ENCODE measurements at places on chromosomes 13 and 19. TPM values are rescaled to one million over a fixed set of nuclear protein-coding genes. Genes with fewer than 3 reads are reported as not detected.

The CA11 gene
- polyA plus RNA-seq = 21.1 TPM

The TEX101 gene
- not detected for polyA plus RNA-seq

The KCNJ14 gene
- polyA plus RNA-seq = 1.1 TPM

The NEK5 gene
- 7.1 TPM for polyA plus RNA-seq

The RNF113B gene
- polyA plus RNA-seq = not detected

The MBD3L3 gene
- not detected for polyA plus RNA-seq

The FUT6 gene
- 13.4 TPM for polyA plus RNA-seq

The KLK15 gene
- polyA plus RNA-seq = not detected

The PLPPR3 gene
- polyA plus RNA-seq = 9.4 TPM

The MBD3L2 gene
- not detected for polyA plus RNA-seq

The CNFN gene
- 0.55 TPM for polyA plus RNA-seq

The OR7C1 gene
- polyA plus RNA-seq = 0.23 TPM

DNA sequence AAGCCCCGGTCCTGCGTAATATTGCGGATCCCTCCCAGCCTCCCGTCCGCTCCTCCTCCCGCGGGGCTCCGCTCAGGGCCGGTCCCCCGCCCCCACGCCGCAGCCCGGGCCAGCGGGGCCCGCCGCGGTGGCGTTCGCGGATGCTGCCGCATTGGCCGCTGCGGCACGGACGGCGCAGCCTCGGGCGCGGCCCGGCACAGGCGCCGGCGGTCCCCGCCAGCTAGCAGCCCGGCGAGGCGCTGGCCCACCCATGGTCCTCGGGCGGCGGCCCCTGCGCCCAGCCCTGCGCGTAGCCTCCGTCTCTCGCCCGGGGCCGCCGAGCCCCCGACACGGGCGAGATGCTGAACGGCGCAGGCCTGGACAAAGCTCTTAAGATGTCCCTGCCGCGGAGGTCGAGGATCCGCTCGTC, at the start of gene ATP8A2:
TSS of gene ATP8A2 (plus strand) at position 100 of the 409 bp plus-strand sequence. CDS start at position 339, 239 bp downstream.
- DNase-seq = peak; percentile 20

DNA sequence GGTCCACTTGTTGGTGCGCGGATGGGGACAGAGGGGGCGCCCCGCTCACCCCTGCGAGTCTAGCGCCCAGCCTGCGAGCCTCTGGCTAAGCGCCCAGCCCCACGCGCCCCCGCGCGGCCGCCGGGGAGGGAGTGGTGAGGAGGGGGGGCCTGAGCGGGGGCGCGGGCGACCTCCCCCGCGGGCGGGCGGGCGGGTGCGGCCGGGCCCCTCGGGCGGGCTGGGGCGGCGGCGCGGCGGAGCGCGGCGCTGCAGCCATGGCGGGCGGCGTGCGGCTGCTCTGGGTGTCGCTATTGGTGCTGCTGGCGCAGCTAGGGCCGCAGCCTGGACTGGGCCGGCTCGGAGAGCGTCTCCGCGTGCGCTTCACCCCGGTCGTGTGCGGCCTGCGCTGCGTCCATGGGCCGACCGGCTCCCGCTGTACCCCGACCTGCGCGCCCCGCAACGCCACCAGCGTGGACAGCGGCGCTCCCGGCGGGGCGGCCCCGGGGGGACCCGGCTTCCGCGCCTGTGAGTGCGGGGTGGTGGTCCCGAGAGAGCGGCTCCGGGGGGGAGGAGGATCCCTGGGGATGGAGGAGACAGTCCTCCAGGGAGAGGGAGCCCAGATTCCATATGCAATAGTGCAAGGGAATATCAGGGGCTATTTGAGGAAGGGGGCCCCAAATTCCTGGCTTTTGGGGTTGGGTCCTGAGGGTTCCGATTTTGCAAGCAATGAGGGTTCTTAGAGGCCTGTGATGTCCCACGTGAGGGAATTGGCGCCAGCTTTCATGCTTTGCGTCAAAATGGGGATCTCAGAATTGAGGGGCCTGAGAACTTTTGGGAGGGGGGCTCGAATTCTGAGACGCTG, at the start of gene LTBP4:
TSS of gene LTBP4 (plus strand) at position 236 of the 841 bp plus-strand sequence. CDS start at position 255, 19 bp downstream.
- DNase-seq = no peak

- no peak for DNase-seq
Observed at GRCh38 chr13:104648291-104648690, 1582.1 kb upstream of the SLC10A2 start.

- no peak for DNase-seq
Observed at GRCh38 chr13:62210951-62211350, 795.3 kb upstream of the PCDH20 start.

DNA sequence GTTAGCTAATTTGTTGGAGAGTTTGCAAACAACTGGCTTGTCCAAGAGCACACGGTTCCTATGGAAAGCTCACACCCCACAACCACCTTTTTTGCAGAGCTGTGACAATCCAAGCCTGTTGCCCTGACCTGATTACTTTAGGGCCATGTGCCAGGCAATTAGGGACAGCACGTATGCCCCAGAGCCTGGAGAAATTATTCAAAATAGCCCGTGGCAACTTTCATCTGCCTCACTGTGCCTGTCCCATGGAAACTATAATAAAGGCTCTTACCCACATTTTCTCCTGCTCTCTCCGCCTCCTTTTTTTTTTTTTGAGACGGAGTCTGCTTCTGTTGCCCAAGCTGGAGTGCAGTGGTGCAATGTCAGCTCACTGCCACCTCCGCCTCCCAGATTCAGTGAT, 18.6 kb upstream of the FBN3 start:
- no peak for DNase-seq

- peak; percentile 84 for DNase-seq
Observed at GRCh38 chr19:38989066-38989605, 13.6 kb upstream of the FBXO17 start.

DNA sequence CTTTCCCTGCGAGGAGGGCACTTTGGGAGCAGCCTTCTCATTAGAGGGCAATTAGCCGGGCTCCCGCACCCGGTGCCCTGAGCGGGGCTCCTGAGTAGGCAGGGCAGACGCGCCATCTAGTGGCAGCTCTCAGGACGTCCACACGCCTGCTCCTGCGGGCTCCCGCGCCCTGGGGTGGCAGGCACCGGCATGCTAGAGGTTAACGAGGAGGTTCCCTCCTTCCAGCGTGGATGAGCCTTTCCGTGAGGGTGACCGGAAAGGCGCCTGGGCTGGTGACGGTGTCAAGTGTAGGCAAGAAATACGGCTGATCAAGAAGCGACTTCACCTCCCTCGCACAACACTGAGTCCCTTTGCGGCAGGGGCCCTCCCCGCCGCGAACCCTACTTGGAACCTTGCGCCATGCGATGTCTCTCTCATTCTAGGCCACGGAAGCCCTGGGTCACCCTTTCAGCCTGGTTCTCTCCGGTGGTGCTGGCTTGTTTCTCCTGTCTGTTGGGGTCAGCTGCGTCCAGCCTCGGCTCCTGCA, 67.7 kb downstream of the ALOX5AP start:
- DNase-seq = peak; percentile 68

- no peak for DNase-seq
Observed at GRCh38 chr13:102729560-102730270, 34.9 kb upstream of the METTL21C start.

- DNase-seq = no peak
Observed at GRCh38 chr19:21269813-21270212, 59.4 kb downstream of the ZNF708 start.

DNA sequence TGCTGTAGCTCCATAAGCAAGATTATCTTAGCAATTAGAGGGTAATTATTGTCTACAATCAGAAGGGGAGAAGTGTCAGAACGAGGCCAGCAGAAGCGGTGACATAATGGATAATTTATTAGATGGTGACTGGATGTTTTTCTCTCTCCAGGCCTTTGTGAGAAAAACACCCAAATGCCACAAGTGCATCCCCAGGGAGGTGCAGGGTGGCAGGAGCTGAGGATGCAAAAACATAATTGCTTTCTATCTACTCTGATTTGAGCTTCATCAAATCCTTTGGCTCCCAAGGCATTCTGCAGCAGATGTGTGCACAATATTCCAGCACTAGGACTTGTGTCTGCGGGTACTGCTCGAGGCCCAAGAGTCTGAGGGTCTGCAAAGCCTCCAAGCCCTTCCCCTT, 220.1 kb upstream of the SERP2 start:
- DNase-seq = no peak

DNA sequence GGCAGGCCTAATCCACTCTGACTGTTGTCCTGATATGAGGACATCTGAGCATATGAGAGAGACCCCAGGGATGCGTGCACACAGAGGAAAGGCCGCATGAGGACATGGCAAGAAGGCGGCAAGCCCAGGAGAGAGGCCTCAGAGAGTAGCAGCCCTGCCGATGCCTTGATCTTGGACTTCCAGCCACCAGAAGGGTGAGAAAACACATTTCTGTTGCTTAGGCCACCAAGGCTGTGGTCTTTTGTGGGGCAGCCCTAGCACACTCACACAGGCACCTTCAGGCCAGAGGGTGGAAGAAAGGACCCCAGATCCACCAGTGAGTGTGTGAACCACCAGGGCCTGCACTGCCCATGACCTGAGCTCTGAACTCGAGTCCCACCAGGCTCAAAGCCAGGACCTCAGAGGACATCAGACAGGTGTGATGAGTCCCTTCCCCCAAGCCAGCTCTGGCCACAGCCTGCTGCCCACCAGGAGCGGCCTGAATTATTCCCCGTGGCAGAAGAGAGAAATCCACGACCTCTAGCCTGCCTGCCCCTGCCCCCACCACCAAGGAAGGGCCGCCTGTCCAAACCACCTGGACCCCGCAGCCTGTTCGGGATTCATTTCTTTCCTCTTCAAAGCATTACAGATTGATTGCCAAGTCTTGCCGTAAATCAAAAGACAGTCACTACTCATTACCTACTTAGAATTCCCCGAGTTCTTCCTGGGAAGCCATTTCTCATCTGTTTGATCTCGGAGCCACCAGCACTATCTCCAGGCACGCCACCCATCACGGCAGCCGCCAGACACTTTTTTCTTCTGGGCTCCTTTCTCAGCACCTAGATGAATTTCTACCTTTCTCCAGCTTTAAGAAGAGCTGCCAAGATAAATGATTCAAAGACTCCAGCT, 72.2 kb downstream of the CEBPG start:
- no peak for DNase-seq

DNA sequence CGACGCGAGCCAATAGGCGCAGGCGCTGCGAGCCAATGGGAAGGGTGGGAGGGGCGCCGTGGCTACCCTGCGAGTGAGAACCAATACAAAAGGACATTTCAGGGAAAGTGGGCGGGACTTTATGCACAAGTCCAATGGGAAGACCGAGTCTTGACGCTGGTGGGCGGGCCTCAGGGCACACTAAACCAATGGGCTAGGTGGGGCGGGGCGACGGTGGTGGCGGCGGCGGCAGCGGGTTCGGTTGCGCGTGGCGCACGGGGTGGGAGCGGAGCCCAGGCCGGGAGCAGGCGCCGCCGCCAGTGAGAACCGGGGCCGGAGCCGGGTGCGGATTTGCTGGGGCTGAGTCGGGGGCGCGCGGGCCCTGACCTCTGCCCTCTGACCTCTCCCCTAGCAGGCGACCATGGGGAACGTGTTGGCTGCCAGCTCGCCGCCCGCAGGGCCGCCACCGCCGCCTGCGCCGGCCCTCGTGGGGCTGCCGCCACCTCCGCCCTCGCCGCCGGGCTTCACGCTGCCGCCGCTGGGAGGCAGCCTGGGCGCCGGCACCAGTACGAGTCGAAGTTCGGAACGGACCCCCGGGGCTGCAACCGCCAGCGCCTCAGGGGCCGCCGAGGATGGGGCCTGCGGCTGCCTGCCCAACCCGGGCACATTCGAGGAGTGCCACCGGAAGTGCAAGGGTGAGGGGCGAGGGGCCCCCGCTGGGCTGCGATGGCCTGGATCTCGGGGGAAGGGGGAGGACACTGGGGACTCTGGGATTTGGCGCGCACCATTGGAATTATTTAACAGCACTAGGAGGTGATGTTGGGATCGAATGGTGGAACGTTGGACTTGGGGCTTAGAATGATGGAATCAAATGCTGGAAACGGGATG, at the start of gene TOMM40:
TSS of gene TOMM40 (plus strand) at position 239 of the 867 bp plus-strand sequence. CDS start at position 401, 162 bp downstream.
- DNase-seq = peak; percentile 100

- DNase-seq = no peak
Observed at GRCh38 chr13:27295660-27296059, 25.0 kb downstream of the RASL11A start.

DNA sequence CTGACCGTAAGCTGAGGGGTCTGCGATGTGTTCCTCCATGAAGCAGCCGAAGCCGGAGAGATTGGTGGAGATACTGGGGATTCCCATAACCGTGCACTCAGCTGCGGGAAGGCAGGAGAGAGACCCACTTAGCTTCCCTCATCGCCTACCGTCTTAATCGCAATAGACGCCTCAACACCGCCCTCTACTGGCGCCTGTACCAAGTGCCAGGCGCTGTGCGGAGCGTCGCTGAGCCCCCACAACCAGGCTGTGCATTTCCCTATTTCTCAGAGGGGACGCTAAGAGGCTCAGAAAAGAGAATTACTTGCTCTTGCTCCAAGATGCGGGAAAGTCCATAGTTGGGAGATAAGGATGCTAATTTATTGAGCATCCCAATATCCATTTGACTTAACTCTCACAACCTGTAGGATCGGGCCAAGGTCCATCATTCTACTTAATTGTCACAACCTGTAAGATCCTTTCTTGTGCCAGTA, 5.8 kb downstream of the FTL start:
- DNase-seq = peak; percentile 83

DNA sequence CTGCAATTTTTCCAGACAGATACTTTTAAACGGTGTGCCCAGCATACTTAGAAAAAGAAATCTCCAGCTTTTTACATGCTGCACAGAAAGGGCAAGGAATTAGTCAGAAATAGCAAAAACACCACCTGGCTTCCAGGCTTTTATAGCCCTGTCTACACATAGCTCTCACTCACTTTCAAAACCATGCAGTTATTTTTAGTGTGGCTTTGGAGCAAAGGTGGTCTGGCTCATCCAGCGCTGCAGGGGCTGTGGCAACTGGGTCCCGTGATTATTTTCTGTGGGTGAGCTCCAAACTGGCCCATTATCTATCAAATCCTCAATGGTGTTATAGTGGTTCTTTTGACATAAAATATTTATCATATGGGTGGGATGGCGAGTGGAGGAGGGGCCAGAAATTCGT, 57.0 kb downstream of the COL4A2 start:
- DNase-seq = no peak

DNA sequence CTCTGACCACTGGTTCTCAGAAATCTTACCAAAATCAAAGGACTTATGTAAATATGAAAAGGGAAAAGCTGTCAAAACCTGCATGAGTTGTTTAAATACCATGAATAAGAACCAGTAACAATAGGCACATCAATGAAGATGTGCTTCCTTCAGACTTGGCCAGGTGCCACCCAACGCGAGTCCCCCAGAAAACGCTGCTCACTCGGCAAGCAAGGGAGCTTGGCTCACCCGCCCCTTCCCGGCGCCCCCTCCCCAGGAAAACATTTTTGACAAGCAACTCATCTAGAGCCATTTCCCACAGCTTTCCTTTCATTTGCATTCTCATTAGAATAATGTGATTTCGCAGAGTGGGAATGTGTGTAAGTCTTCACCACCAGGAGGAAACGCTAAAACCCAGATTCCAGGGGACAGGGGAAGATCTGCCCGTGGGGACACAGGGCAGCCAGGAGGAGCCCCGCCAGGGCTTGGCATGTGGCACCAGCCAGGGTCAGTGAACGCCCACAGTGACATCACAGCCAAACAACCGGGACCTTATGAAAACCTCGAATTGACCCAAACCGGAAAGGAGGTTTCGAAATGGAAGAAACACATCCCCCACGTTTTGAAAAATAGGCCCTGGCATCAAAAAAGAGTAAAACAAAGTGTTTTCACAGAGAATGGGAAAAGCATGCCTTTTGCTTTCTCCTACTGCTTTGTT, 366.2 kb upstream of the TSHZ3 start:
- DNase-seq = no peak

GRCh38 chr13:46213242-46213641, 1.5 kb downstream of the LRRC63 start:
- no peak for DNase-seq

All from left kidney (tissue), 8 donors.